ENCODE measurements at places on chromosomes 13 and 19. TPM values are rescaled to one million over a fixed set of nuclear protein-coding genes. Genes with fewer than 3 reads are reported as not detected.

The GJB2 gene
- 0.70 TPM for total RNA-seq

The PLK5 gene
- total RNA-seq: 0.27 TPM

The LENG9 gene
- total RNA-seq: 10.1 TPM

DNA sequence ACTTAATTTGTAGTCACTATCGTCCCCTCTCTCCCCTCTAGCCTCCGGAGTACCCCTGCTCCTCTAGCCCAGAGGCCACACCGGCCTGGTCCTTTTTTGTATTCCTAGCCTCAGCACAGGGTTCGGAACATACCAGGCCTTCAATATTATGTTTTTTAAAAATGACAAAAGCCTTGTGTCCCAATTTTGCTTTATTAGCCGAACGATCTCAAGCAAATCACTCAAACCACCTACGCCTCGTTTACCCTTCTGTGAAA is 463 bp upstream of the POMP start:
- ATAC-seq: peak; percentile 44

The ZNF490 gene
- 10.1 TPM for total RNA-seq

GRCh38 chr19:23509686-23510450 is 114.6 kb upstream of the ZNF91 start:
- ATAC-seq: no peak

- ATAC-seq: no peak
Measured at GRCh38 chr19:40193587-40193849, 2.3 kb downstream of the MAP3K10 start.

DNA sequence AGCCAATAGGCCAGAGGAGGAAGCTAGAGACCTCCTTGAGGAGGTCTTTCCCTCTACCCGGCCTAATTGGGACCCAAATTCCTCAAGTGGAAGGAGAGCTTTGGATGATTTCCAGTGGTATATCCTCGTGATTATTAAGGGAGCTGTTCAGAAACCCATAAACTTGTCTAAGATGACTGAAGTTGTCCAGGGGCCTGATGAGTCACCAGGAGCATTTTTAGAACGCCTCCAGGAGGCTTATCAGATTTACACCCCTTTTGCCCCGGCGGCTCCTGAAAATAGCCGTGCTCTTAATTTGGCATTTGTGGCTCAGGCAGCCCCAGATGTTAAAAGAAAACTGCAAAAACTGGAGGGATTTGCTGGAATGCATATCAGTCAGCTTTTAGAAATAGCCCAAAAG is 198.1 kb downstream of the ZNF486 start:
- ATAC-seq: no peak

The HIPK4 gene
- 0.89 TPM for total RNA-seq

DNA sequence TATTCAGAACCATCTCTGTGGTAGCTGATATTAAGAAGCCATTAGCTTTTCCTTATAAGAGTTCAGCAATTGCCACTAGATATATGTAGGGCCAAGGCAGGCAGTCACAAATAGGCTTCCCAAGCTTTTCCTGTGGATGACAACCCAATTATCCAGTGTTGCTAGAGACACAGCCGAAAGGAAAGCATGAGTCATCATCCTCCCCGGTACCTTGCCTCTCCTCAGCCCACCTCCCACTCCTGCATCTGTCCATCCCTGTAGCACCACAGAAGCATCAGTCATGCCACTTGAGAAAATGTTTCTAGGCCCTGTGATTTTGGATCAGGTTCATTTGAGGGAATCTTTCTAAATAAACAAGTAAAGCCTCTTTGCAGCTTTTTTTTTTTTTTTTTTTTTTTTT is 204.3 kb downstream of the DNAJC15 start:
- ATAC-seq: peak; percentile 60

DNA sequence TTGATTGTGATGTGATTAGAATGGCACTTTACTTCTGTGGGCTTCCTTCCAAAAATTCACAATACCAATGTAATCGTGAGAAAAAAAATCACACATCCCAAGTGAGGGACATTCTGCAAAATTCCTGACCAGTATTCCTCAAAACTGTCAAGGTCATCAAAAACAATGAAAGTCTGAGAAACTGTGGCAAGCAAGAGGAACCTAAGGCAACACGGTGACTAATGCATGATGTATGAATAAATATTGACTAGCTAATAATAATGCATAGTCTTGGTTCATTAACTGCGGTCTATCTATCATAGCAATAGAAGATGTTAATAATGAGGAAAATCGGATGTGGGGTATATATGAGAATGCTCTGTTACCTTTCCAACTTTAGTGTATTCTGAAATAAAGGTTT is 159.0 kb downstream of the RFC3 start:
- no peak for ATAC-seq

DNA sequence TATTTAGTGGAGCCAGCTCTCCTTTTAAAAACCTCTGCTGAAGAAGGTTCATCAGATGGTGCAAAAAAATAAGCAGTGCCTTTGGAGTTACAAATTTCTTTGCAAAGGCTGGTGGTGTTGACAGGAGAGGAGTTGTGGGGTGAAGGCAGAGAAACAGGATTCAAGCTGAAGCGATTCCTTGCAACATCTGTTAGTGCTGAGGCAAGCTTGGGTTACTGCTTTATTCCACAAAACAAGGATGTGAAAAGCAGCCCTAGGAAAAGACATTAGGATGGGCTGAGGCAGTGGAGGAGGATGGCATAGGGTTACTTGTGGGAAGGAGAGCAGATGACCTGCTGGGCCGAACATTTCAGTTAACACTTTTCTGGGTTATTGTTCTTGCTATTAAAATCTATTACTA is 390.7 kb downstream of the DLEU7 start:
- no peak for ATAC-seq

DNA sequence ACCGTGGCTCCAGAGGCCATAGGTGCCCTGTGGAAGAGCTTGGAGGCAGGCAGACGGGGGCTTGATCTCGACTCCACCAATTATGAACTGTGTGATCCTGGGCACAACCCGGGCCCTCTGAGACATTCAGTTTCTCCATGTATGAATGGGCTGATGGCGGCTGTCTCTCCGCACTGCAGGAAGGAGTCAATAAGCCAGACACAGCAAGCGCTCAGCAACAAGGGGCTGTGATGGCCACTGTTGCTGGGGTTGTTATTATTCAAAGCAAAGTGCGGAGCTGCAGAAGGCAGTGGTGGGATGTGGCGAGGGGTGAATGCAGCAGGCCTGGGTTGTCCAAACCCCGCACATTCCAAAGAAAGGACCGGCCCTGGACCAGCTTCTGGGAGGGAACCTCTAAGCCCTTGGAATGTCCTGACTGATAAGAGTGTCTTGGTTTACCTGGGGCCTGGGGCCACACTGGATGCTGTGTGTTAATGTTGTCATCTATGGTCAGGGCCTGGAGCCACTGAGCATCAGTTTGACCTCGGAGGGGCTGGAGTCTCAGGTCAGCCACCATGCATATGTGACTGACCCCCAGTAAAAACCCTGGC is 8.3 kb downstream of the TMEM143 start:
- no peak for ATAC-seq

The ZNF808 gene
- 11.5 TPM for total RNA-seq

- ATAC-seq: no peak
Measured at GRCh38 chr19:9835507-9835949, 410 bp downstream of the PIN1 start.

The CABP5 gene
- not detected for total RNA-seq

GRCh38 chr19:2543463-2544442 is 67.8 kb downstream of the GADD45B start:
- peak; percentile 77 for ATAC-seq

DNA sequence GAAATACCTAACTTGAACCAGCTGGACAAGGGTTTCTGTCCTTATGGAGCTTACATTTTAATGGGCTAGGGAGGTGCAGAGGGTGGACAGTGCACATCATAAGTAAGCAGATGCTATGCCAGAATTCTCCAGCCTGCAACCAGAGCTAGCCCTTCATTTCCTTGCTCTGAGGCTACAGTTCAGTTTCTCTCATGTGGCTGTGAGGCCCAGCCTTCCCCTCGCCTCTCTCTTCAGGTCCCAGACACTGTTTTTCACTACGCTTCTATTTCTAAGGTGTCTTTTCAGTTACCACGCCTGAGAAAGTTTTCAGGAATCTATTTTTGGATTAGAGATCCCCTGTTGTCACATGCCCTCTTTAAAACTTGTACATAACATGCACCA is 141.9 kb downstream of the PCCA start:
- ATAC-seq: no peak

The PDX1 gene
- 0.49 TPM for total RNA-seq

DNA sequence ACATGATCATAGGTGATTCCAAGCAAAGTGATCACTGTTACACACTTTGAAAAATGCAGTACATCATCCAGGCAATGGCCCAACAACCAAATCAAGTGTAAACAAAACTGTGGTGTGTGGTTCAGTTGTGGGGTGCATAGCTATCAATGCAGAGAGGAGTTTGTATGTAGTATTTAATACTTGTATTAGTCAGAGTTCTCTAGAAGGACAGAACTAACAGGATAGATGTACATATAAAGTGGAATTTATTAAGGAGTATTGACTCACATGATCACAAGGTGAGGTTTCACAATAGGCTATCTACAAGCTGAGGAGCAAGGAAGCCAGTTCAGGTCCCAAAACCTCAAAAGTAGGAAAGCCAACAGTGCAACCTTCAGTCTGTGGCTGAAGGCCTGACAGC is 249.3 kb upstream of the HTR2A start:
- no peak for ATAC-seq

DNA sequence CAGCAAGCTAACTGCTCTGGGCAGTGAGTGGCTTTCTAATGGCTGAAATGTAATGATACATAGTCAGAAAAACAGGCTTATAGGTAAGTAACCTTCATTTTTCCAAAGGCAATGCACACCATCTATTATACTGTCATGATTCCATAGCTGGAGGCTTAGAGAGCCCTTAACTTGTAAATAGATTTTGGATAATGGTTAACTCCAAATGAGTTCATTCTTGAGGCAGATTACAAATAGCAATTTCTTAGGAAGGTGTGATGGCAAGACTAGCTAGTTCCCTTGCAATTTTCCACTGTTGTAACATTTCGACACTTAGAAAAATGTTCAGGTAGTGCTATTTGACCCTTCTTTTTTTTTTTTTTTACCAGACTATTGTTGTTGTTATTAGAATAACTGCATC is 789.8 kb upstream of the PCDH9 start:
- no peak for ATAC-seq

DNA sequence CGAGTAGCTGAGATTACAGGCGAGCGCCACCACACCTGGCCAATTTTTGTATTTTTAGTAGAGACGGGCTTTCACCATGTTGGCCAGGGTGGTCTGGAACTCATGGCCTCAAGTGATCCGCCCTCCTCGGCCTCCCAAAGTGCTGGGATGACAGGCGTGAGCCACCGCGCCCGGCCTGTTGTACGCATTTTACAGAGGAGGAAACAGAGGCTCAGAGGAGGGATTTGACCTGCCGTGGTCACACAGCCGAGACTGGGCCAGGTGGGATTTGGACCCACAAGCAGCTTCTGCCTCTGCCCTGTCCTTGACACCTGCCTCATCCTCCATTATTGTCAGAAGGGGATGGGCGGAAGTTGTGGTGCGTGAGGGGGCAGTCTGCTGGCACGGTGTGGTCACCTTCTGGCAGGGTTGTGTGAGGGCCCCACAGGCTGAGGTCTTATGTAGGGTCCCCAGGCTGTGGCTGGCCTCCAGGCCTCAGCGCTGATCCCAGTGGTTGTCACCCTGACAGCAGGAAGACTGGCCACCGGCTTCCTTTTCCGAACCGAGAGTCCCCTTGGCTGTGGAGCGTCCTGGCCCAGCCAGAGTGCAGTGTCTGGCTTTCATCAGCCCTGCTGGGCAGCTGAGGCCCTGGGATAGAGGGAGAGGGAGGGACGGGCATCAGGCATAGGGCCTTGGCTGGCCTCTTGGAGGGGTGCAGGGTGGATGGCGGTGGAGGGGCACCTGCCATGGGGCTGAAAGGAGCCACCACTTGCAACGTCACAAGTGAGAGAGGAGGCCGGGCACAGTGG is 20.3 kb downstream of the NFIC start:
- ATAC-seq: no peak

The GDF15 gene
- 53.1 TPM for total RNA-seq

The IZUMO2 gene
- total RNA-seq: not detected

DNA sequence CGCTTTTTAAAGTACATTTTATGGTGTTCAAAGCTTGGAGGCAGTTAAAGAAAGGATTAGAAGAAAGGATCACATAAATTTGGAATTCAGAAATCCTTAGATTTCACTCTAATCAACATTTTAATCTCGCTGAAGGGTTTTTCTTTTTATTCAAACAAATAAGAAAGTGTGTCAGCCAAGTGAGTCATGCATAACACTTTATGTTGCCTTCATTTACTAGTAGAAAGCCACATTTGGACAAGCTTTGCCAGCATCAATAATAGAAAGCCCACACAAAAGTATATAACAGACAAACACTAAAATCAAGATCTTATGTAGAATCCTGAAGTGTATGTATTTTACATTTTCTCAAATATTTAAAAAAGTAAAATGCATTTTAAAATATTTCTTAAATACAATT is 154.9 kb upstream of the TRPC4 start:
- no peak for ATAC-seq

DNA sequence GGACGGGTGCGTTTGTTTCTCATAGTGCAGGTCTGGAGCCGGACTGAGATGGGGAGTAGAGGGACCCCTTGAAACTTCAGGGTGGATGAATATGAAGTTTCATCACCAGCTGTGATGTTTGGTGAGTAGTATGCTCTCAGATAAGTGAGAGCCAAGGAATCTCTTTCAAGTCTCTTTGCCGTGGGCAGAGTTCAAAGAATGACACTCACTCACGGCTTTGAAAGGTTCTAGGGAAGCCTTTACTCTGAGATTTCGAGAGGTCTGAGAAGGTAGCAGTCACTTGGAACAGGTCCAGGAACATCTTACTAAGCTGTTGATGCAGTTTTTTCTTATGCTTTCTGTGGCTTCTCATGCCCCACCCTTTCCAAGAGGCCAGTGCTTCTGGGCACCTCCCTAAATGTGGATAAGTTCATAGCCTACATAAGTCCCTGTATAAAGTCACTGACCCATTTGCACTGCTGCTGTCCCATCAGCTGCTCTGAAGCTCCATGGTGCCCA is at the start of gene IGFL2:
Gene IGFL2 (plus strand): TSS at position 448 of the 498 bp plus-strand sequence. CDS start 41 bp downstream, at position 489.
- no peak for ATAC-seq

DNA sequence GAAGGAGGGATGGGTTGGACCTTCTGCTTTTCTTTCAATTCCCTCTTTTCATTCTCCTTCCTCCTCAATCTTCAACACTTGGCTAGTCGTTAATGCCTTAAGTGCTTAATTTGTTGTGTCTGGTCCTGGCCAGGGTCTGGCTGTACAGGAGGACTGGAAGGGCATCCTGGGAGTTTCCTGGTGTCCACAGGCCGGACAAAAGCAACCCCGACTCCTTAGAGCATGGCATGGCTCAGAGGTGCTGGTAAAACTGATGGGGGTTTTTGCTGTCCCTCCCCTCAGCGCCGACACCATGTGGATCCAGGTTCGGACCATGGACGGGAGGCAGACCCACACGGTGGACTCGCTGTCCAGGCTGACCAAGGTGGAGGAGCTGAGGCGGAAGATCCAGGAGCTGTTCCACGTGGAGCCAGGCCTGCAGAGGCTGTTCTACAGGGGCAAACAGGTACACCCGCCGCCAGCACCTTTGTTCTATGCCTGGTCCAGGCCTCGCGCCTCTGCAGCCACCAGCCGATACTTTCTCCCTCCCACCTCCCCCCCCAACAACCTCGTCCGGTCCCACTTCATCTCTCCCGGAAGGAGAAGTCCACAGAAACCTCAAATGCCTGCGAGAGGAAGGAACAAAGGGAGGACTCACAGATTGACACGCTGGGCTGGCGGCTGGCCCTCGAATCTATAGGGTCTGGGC is 1.4 kb downstream of the UHRF1 start:
- ATAC-seq: no peak

GRCh38 chr13:45658586-45659235 is 43.2 kb upstream of the ERICH6B start:
- no peak for ATAC-seq

The OR7D2 gene
- 0.88 TPM for total RNA-seq
